ENCODE measurements at places on chromosomes 12 and 14.

GRCh38 chr12:67881565-67881964 is 107.7 kb upstream of the IFNG-AS1 start:
- DNase-seq = no peak

DNA sequence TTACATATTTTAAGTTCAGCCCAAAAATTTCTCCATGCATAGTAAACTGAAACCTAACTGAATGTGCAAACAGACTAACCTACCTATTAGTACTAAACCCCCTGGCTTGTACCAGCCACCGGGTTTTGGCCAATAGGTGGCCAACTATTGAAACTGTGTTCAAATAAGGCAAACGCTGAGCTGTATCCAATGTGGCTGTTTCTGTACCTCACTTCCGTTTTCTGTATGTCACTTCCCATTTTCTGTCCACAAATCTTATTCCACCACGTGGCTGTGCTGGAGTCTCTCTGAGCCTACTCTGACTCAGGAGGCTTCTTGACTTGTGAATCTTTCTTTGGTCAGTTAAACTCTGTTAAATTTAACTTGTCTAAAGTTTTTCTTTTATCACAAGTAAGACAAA is 6.0 kb upstream of the FBXO34 start:
- DNase-seq = no peak

GRCh38 chr12:28507033-28507432 is 316.8 kb downstream of the CCDC91 start:
- DNase-seq = no peak

- no peak for DNase-seq
These were observed 89.8 kb downstream of the FAR2 start for GRCh38 chr12:29238822-29239291.

- DNase-seq = no peak
These were observed 220.3 kb downstream of the FBXL14 start for GRCh38 chr12:1373901-1374735.

GRCh38 chr14:51139121-51139681 is 44.3 kb upstream of the TRIM9 start:
- no peak for DNase-seq

DNA sequence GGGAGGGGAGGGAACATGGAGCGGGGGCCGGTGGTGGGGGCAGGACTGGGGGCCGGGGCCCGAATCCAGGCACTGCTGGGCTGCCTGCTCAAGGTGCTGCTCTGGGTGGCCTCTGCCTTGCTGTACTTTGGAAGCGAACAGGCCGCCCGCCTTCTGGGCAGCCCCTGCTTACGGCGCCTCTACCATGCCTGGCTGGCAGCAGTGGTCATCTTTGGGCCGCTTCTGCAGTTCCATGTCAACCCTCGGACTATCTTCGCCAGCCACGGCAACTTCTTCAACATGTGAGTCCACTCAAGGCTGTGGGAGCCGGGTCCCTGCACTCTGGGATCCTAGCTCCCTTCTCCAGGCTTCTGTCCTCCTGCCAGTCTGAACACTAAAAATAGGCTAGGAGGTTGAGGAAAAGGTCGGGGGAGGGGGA is 1.1 kb downstream of the FITM1 start:
- no peak for DNase-seq

DNA sequence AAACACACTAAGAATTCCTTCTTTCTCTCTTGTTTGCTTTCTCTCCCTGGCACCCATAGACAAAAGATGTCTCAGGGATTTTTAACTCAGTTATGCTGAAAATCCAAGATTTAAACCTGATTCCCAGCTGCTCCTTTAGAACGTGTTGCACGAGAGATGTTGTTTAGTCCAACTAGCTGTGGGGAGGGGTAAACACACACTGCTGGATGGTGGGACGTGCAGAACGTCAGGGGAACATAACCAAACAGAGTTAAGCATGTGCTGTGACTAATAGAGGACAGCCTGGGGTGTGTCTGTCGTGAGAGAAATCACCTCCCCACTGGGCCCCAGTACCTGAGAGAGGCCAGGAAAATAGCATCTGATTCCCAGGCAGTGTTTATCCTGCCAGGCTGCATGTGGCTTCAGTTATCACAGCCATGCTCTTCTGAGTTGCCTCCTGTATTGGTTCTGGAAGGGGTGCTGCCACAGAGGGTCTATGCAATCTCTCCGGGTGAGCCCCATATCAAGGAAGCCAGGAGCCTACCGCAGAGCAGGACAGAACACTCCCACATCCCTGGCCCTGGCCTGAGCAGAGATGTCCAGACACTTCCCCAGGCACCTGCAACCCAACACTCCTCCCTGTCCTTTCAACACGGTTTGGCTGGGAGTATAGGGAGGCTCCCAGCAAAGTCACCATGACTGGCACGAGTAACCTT is 112.7 kb upstream of the EGLN3 start:
- DNase-seq = peak; percentile 32

GRCh38 chr12:103455020-103455763 is 40.6 kb downstream of the C12orf42 start:
- no peak for DNase-seq

GRCh38 chr14:81450100-81450531 is 50.0 kb upstream of the STON2 start:
- DNase-seq = no peak

DNA sequence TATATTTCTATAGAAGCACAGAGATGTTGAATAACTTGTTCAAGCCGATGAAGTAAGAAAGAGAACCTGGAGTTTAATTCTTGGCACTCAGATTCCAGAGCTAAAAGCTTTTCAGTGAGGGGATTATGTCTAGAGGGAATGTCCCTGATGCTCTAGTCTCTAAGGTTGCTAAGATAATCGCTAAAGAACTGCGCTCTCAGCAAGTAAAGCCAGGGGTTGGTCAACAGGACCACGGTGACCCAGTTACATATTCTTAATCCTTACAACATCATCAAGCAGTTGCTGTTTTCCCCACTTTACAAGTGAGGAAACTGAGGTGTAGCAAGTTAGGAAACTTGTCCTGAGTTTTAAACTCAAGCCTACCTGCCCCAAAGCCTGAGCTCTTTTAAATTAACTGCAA is 110.8 kb downstream of the DAD1 start:
- no peak for DNase-seq

GRCh38 chr14:75404847-75405246 is 23.0 kb upstream of the JDP2 start:
- DNase-seq = no peak

DNA sequence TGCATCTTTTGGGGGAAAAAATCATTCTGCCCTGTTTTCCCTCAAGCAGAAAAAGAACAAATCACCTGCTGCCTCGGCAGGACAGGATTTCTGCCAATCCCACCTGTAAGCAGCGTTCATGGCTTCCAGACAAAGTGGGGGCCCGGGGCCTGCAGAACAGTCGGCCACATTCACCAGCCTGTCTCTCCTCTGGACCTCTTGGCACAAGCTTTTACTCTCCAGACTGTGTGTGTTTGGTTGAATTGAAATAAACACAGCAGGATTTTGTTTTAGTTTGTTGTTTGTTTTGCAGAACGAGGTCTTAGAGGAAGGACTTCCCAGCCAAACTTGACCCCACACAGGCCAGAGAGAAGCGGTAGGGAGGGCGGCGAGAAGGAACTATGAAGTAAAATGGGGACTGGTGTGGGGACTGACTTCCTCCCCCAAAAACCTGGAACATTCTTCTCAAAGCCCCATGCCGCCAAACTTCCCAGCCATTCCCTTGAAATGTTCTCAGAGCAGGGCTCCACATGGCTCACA is 41.7 kb upstream of the FOS start:
- no peak for DNase-seq

DNA sequence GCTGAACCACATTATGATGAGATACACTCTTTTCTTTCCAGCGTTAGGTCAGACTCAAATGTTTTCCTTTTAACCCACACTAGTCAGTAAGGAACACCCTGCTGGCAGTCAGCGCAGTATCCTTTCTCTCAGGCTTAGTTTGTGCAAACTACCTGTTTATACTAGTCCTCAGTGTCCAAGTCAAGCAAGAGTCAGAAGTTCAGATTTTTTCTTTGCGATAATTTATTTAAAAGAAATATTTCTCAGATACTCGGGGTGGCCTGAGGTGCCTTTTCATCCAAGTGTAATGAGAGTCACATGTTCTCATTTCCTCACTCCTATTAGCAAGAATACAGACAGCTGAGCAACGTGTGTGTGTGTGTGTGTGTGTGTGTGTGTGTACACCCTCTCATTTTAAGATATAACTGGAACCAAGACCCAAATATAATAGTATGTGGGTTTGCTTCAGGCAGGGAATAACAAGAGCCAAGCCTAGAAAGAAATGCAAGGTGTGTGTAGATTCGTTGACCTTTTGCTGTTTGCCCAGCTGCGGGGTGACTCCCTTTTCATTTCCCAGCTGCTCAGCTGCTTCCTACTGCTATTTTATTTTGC is 182.7 kb downstream of the KICS2 start:
- DNase-seq = no peak

DNA sequence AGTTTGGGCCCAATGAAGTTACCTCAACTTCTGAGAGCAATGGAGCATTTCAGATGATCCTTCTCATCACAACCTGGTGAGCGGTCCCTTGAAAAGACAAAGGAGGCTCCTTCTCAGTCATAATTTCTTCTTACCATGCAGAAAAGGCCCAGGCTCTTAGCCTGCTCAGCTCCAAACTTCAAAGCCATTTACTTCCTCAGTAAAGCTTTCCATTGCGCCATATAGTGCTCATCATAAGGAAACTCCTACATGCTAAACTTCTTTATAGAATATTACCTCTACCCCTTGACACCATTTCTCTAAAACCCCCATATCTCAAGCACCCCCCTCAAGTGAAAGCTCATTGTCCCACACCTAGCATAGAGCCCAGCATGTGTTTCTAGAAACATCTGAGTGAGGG is 127.1 kb downstream of the GTF2A1 start:
- no peak for DNase-seq

DNA sequence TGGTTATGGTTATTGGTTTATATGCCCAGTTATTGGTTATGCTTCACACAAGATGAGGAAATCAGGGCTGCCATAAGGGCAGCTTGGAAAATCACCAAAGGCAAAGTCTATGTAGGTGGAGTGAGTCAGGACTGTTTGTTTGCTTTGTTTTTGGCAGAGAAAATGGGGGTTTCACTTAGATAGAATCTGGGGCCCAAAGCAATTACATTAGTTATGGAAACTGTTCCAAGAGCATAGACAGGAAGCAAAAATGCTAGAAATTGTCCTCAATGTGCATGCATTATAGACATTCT is 2.2 kb downstream of the VAMP1 start:
- DNase-seq = no peak

GRCh38 chr12:82880442-82880901 is 193.8 kb downstream of the TMTC2 start:
- no peak for DNase-seq

GRCh38 chr12:21704847-21705246 is 47.2 kb upstream of the LDHB start:
- no peak for DNase-seq

- no peak for DNase-seq
These were observed 6.1 kb upstream of the KRT18 start for GRCh38 chr12:52942901-52943181.

DNA sequence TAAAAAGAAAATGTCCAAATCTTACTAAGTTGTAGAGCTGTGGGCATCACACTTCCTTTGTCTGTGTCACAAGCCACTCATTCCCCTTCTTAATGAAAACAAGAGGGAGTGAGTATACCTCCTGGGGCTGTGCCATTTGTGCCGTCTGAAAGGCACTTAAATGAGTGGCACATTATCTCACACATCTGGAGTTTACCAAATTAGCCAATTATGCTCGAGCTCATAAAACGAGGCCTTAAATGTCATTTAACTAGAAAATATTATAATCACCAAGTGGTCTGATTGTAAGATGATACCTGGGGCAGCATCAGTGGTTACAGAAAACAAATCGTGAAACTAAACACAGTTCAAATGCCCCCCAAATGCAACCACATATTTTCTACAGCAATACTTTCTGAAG is 146.1 kb downstream of the PAX9 start:
- DNase-seq = no peak

DNA sequence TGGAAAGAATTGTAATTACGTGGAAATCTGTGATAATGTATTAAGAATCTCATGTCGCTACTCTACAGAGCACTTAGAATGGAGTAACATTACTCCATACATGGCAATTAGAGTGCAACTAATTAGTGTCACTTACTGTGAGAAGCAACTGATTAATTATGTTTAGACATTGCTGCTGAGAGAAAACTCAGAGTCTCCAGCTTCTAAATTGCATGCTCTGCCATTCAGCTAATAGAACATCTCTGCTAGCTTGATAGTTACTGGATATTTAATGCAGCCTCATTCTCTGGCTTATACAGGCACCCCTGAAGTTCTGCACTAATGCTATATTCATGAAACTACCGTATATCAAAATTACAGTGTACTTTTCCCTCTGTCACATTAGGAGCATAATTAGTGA is 338.4 kb downstream of the ADAMTS20 start:
- no peak for DNase-seq

- peak; percentile 28 for DNase-seq
These were observed 9.3 kb downstream of the PGF start for GRCh38 chr14:74945852-74946658.

GRCh38 chr14:21902561-21903181 is 229.1 kb upstream of the OR4E1 start:
- DNase-seq = no peak

DNA sequence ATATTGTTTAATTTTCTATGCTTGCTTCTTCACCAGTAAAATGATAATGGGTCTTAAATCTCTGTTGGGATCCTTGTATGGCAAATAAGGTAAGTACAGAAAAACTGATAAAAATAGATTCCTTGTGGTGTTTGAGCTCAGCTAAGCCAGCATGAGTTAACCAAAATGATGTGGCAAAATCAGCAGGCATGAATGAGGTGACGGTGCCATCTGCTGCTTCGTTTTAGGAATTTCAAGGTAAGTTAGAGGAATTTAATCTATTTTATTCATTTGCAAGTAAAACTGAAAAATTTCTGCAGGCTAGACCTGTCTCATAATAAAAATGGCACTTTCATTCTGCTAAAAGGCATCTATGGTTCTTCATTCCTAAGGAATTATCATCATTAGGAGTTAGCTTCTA is 10.0 kb upstream of the CLEC7A start:
- peak; percentile 10 for DNase-seq

DNA sequence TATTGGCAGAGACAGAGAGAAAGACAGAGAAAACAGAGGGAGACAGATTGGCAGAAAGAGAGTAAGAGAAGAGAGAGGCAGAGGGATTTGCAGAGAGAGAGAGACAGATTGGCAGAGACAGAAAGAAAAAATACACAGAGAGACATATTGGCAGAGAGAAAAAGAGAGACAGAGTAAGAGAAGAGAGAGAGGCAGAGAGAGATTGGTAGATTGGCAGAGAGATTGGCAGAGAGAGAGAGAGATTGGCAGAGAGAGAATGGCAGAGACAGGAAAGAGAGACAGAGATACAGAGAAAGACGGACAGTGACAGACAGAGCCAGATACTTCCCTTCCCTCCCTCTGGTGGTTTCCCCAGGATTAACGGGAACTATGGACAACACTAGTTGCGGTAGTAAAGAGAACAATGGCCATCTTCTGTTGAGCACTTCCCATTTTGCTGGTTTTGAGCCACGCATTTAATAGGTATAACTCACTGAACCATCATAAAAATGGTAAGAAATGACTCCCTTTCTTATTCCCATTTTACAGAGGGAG is 2.6 kb upstream of the NOS1 start:
- DNase-seq = no peak

- DNase-seq = no peak
These were observed 19.0 kb upstream of the PELI2 start for GRCh38 chr14:56099081-56099797.

Data from RCC 7860 (cell line).